ENCODE measurements at places on chromosomes 7 and 10.

GRCh38 chr10:31210190-31210589 lies 108.8 kb upstream of the ZEB1 start:
- no peak for DNase-seq

DNA sequence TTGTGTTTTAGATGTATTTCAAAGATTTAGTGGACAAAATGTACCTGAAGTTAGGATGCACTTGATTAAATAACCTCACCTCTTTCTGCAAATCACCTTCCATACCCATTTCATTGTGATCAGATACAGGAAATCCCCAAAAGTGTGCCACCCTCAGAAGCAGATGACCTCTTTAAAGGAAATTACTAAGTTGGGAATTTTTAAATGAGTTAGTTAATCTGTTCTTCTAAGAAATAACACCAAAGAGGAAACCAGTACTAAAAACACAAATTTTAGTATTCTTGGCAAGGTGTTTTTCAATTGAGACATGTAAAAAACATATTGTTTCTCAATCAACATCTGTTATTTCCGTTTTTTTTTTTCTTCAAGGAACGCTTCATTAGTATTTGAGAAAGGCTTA lies 4.6 kb upstream of the SEMA3A start:
- DNase-seq = no peak

- no peak for DNase-seq
Observed at GRCh38 chr7:32030904-32031692, 39.1 kb downstream of the PDE1C start.

GRCh38 chr7:92655346-92655884 lies 65.2 kb upstream of the FAM133B start:
- DNase-seq = no peak

GRCh38 chr10:27710014-27710413 lies 35.6 kb downstream of the MKX start:
- DNase-seq = no peak

GRCh38 chr7:139574618-139575337 lies 51.3 kb downstream of the CLEC2L start:
- DNase-seq = no peak

GRCh38 chr10:131242007-131242406 lies 69.5 kb downstream of the TCERG1L start:
- no peak for DNase-seq

- no peak for DNase-seq
Observed at GRCh38 chr7:4690953-4691856, 9.1 kb downstream of the FOXK1 start.

DNA sequence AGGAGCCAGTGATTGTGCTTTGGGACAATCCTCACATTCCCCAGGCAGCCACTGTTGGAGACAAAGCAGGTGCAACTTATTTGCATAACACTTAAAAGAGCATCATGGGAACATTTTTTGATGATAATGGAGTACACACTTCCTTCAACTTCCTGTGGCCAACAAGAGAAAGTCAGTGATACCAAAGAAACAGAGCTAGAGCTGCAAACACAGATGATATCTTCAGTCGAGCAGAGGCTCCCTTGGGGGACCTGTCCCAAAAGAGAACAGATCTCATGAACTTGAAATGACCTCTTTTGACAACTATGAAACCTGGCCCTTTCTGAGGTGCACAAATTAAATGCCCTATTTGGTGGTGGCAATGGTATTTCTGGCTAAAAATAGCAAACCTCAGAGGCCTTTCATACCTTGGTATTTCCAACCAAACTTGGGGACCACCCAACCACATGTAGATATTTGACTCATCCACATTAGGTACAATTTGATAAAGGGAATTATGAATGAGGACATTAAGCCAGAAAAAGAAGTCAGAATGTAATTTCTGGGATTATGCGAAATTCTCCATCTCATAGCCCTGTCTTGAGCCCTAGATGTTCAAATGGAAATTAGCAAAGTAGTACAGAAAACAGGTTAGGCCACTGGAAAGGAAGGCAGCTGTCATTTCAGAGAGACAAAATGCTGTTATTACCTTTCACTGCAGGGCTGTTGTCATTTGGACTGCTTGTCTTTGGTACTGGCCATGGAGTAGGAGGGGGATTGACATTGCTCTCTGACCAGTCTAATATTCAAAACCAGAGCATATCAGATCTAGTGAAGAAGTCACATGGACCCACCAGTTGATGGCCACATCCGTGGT lies 146.2 kb downstream of the ICA1 start:
- DNase-seq = no peak

DNA sequence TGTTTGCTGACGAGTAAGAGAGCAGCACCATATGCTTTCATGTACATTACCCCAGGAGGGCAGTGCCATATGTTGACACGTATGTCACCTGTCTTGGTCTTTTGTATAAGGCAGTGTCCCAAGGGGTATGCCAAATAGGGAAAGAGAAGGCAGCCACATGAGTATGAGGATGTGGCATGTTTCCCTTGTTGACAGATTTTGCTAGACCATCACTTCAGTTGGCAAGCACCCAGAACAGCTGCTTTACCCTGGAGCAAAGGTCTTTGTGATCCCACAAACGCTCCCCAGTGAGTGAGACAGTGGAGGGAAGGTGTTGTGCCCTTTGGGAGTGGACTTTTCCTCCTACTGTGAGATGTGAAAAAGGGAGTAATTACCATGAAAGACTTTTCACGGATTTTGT lies 350.1 kb downstream of the ETV1 start:
- no peak for DNase-seq

DNA sequence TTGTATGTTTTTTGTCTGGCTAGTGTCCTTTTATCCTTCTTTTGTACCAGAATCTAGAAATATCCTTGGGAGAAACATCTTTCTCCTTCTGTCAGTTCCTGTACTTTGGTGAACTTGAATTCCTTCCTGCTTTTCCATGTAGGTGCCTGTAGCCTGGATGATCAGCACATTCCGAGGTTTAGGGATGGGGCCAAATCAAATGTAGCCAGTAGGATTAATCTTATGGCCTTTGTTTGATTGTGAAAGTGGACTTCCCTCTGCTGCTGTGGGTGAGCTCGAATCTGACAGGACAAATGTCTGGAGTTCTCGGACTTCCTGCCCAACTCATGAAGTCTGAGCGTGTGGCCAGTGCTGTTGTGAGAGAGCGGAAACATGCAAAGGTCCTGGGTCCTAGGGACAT lies 33.2 kb upstream of the NAMPT start:
- DNase-seq = peak; percentile 54

DNA sequence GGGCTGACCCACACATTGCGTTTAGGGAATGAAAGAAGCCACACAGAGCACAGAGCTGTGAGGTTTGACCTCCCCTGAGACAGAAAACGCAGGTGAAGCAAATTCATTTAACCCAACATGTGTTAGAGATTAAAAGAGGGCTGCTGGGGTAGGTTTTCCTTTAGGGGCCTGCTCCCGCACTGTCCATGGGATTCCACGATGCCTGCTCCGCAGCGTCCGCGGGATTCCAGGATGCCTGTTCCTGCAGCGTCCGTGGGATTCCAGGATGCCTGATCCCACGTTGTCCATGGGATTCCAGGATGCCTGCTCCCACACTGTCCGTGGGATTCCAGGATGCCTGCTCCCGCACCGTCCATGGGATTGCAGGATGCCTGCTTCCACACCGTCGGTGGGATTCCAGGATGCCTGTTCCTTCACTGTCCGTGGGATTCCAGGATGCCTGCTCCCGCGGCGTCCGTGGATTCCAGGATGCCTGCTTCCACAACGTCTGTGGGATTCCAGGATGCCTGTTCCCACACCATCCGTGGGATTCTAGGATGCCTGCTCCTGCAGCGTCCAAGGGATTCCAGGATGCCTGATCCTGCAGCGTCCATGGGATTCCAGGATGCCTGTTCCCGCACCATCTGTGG lies 78.7 kb downstream of the VIPR2 start:
- DNase-seq = no peak

DNA sequence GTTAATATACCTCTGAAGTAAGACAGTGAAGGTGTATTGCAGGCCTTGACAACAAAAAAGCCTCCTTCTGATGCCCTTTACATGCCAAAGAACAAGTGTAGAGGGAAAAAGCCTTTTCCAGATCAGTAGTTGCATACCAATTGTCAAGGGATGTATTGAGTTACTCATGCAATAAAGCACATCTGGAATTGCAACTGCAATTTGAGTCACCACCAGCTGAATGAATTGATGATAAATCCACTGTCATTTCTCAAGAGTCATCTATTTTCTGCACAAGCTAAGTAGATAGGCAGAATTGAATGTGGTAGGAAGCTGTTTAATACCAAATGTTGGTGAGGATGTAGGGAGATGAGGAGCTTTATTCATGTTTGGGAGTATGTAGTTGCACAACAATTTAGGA lies 325.9 kb upstream of the SMIM30 start:
- DNase-seq = no peak

GRCh38 chr10:18409599-18410397 lies 241.6 kb downstream of the NSUN6 start:
- DNase-seq = no peak

GRCh38 chr10:129730272-129730992 lies 233.6 kb downstream of the EBF3 start:
- DNase-seq = no peak

DNA sequence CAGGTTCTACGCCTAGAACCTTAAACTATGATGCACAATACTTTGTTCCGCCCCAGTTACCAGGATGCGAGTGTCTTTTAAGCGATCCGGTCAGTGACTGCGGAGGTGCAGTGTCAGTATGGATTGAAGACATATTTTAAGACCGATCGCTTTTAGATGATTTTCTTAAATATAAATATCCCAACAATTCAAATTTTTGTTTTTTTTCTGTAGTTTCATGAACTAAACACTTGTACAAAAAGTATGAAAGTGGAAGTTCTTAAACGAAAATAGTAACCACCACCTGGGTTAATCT lies 835 bp downstream of the COMMD3 start:
- no peak for DNase-seq

DNA sequence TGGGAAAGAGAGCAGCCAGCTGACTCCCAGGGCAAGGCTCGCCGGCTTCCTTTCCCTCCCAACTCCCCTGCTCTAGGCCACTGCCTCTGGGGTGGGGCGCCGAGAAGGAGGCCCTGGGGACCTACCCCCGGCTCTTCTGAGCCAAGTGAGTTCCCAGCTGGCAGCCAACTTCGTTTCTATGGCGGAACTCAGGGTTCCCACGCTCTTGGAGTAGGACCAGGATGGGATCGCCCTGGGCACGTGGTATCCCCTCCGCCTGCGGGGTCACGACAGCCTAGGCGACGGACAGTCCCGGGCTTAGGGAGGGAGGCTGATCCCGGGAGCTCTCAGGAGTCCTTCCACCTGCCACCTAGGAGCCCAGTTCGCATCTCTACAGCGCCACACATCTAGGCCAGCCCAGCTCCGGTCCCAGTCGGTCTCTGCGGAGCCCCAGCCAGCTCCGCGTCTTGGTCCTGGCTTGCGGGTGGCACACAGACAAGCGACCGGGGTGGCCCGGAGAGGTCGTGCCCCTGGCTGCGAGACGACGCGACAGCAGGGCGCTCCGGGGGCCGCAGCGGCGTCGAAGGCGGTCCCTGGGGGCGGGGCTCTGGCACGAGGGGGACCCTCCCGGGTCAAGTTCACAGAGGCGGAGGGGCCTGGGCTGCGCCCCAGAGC lies 20.5 kb upstream of the GATA3 start:
- DNase-seq = no peak

DNA sequence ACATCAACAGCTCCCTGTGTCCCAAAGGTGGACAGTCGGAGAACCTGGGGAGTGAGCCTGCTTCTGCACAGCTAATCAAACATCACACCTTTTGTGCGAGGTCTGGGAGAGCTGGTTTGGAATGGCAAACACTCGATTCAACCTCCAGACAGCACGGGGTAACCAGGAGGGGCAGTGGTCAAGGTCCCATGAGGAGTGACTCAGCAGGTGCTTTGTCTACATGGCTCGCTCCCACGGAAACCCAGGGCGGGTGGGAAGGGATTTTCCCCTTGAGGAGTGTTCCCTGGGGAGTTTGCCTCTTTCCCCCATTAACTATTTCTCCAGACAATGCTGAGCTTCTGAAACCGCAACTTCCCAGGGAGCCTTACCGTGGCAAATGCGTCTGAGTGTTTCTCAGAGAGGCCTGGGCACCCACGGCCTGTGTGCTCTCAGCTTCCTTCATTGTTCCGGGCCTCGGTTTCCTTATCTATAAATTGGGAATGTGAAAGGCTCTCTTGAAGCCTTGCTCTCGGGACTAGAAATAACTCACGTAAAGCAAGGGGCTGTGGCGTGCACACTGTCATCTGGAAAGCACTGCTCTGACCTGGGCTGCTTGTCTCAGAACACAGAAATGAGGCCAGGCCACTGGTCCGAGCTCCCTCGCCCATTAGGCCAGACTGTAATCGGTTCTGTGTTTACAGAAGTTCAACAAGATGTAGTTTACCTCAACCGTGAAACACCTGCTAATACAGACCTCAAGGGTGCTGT lies 14.0 kb upstream of the GTPBP4 start:
- peak; percentile 27 for DNase-seq

DNA sequence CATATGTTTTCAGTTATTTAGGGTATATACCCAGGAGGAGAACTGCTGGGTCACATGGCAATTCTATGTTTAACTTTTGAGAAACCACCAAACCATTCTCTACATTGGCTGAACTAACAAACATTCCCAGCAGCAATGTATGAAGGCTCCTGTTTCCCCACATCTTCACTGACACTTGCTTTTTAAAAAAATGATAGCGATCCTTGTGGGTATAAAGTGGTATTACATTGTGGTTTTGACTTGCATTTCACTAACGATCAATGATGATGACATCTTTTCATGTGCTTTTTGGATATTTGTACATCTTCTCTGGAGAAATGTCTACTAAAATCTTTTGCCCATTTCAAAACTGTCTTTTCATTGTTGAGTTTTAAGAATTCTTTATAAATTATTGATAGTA lies 51.2 kb upstream of the ANAPC16 start:
- no peak for DNase-seq

GRCh38 chr7:112182749-112183148 lies 23.4 kb downstream of the DOCK4 start:
- DNase-seq = no peak

GRCh38 chr10:1752153-1752552 lies 14.8 kb upstream of the ADARB2 start:
- DNase-seq = no peak

GRCh38 chr10:118594392-118595063 lies 920 bp downstream of the PRLHR start:
- DNase-seq = peak; percentile 14

GRCh38 chr10:30527623-30528428 lies 93.8 kb downstream of the MAP3K8 start:
- DNase-seq = no peak

GRCh38 chr10:99958302-99958701 lies 51.4 kb downstream of the DNMBP start:
- DNase-seq = peak; percentile 68
